T47D (cell line): ENCODE measurements at places on chromosomes 6 and 20.
A peak's percentile ranks its signal among the peaks of the same experiment; 100 is the strongest.

DNA sequence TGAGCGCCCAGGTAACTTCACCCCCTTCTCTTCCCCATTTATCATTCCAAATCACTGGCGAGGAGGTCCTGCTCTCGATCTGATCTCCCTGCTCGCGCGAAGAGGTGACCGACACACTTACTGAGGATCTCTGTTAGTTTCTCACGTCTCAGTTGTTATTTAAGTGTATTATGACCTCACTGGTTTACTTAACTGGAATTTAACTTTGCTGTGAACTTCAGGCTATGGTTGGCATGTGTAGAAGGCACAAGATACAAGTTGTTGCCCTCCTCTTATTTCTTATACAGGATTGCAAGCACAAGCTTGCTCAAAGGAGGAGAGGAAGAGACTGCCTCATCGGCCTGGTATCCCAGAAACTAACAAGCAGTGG, 1.2 kb downstream of the RNF217 start:
- peak; percentile 47 for DNase-seq

GRCh38 chr20:57220337-57221145, 45.9 kb downstream of the BMP7 start:
- no peak for DNase-seq

DNA sequence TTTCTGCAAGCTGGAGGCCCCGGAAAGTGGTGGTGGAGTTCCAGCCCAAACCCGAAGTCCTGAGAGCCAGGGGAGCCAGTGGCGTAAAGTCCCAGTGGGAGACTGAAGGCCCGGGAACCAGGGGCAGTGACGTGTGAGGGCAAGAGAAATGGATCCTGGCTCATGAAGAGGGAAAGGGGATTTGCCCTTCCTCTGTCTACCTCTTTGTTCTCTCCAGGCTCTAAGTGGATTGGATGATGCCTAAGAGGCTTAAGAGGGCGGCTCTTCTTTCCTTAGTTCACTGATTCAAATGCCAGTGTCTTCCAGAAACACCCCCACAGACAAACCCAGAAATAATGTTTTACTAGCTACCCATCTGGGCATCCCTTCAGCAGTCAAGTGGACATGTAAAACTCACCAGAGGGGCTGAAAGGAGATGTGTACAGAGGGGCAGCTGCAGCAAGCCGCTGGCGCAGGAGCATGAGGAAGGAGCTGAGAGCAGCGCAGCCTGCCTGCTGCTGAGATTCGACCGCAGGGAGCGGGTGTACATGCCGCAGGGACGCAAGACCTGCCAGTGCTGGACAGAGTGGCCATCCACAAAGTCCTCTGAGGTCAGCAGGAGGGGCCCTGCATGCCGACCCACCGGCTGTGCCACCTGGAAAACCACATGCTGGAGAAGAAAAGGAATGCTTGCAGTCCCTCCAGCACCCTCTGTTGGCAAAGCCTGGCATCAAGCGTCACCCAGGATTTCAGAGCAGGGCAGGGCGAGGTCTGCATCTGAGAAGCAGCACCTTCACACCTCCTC, 29.5 kb downstream of the CDYL start:
- peak; percentile 39 for DNase-seq

- no peak for DNase-seq
These were observed 213.1 kb downstream of the RNF144B start for GRCh38 chr6:18600255-18600654.

GRCh38 chr6:130046671-130047070, 28.3 kb downstream of the L3MBTL3 start:
- no peak for DNase-seq

DNA sequence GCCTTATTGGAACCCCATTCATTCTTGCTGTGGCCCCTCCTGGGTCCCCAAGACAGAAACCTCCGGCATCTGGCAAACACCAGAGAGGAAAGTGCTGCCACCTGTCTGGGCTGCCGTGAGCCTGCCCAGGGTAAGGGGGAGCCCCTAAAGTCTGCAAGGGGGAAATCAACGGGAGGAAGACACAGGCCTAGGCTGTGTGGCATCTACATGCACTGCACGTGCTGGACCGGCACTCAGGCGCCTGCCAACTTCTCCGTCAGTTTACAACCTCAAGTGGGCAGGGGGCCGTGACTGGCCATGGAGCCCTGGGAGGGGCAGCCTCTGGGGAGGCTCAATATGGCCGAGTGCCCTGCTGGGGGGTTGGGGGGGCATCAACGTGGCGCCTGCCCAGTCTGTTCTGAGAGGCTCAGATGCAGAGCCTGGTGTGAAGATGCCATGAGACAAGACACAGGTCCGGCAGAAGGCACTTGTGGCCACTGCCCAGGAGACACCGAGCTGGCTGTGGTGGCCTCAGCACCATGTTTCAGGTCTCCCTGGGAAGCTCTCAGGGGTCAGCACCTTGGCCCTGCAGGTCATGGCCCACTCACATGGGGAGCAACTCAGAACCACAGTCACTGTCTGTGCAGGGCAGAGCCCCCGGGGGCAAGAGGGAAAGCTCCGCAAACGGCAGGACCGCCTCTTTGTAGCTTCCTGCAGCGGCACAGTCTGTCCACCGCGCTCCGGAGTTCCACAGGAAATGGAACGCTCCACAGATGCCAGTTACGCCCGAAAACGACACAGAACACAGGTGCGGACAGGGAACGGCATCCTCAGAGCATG, 8.4 kb downstream of the UCKL1 start:
- no peak for DNase-seq

DNA sequence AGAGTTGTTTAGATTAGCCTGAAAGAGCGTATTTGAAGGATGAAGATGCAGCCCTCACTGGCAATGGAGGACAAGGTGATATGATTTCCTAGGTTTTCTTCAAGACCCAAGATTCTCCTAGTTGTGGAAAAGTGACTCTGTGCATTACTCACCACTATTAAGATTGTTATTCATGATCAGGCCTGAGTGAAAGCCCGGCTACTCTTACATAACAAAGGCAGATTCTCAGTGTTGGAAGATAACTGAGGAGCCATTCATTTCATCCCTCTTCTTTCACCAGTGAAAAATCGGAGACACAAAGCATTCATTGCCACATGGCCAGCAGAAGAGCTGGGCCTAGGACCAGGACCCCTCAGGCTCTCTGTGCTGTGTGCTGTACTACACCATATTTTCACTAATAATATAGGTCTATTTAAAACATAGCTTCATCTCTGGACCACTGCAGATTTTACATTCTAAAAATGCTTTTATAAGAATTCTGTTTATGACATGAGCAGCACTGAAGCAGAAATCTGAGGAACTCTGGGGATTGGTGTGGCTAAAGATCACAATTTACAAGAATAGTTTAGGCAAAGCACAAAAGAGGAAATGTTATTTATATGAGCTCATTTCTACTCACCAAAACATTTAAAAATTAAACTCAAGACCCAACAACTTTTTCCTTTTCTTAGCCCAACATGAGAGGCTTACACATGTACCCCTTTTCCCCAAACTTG, 181.9 kb upstream of the CCN2 start:
- no peak for DNase-seq

DNA sequence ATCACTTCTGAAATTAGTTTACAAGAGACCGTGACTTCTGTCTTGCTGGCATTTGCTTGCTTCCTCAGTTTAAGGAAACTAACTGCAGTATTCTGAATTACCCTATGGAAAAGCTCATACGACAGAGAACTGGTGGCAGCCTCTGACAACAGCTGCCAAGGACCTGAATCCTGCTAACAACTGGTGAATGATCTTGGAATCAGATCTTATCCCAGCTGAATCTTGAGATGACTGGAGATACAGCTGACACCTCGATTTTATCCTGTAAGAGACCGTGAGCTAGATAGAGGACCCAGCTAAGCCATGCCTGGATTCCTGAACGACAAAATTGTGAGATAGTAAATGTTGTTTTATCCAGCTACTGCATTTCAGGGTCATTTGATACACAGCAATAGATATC, 202.3 kb downstream of the OGFRL1 start:
- no peak for DNase-seq

DNA sequence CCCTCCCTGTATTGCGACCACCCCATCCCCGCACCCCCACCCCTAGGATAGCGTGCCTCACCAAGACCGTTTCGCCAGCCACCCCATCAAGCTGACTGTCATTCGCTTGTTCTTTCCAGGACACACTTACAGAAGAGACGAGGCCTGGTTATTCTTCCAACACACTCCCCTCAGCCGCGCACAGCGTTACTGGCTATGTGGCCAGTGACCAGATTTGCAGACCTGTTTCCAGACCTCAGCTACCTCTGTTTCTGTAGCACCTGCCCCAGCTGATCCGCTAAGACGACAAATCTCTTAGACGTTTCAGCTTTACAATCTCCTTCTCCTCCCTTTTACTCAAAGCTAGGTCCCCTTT, 26.1 kb downstream of the HLA-F start:
- DNase-seq, result peak; percentile 9

- no peak for DNase-seq
These were observed 21.6 kb upstream of the ENTPD6 start for GRCh38 chr20:25173886-25174308.

GRCh38 chr6:142830116-142830710, 114.8 kb downstream of the HIVEP2 start:
- DNase-seq, result no peak

- DNase-seq, result peak; percentile 70
These were observed 30.4 kb downstream of the ZC3H12D start for GRCh38 chr6:149454346-149454848.

DNA sequence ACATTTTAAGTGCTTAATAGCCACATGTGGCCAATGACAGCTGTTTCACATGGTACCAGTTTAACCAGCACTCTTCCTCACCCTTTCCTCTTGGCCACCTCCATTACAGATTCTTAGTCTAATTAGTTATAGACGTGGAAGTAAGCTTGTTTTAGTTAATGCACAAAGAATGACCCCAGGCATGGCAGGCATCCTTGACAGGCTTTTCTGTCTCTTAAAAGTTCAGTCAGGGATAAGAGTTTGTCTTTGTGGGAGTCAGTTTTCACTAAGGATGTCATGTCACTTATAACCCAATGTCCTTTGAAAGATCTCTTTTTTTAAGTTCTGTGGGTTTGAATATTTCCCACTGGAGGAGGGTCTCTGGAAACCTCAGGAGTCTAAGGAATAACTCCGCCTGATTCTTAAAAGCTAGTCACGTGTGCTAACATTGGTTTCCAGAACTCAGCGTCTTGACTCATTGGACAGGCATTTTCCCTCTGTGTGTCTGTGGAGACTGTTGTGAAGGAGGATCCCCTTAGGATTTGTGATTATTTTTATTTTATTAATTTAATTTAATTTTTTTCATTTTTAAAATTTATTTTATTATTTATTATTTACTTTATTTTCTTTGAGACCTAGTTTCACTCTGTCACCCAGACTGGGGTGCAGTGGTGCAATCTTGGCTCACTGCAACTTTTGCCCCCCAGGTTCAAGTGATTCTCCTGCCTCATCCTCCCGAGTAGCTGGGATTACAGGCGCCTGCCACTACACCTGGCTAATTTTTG, 171.4 kb downstream of the ZFAND3 start:
- DNase-seq, result no peak

DNA sequence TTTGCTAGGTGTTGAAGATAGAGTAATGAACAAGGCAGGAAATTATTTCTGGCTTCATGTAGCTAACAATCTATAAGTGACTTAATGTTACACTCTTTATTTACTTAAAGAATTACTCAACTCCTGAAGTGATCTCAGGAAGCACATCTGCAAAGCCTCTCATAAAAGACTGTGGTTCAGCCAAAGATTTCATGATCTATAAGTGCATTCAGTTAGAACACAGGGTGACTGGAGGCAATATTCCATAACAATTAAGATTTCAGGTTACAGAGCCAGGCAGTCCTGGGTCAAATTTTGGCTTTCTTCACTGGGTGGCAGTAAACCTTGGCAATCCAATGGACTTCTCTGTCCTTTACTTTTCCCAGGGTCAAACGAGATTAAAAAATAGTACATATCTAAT, 204.0 kb downstream of the TPBG start:
- DNase-seq, result no peak

- DNase-seq, result no peak
These were observed 23.5 kb downstream of the TM9SF4 start for GRCh38 chr20:32132911-32133549.

- no peak for DNase-seq
These were observed 76.7 kb downstream of the PLEKHG1 start for GRCh38 chr6:150676344-150676743.

GRCh38 chr6:157096105-157096504, 227.2 kb downstream of the TMEM242 start:
- DNase-seq, result no peak

- no peak for DNase-seq
These were observed 5.6 kb downstream of the RPP21 start for GRCh38 chr6:30350524-30350923.

DNA sequence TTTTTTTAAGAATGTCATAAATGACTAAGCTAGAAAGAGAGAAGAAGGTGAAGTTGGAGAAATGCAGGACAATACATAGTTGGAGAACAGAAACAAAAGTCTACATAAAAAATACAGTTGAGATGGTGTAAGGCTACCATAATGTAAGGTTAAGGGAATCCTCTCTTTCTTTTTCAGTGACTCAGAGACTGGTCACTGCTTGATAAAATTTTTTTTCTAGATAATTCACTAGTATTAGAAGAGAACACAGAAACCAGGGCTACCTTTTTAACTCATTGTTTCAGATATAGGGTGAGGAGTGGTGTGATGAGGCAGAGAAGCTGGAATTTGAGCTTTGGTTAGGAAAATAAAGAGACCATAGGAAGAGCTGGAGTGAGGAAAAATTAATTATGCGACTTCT, 18.2 kb upstream of the EDN1 start:
- DNase-seq, result no peak

- no peak for DNase-seq
These were observed 95.5 kb downstream of the NCR2 start for GRCh38 chr6:41430875-41431274.
